IPS DF 6.9 (cell line): ENCODE measurements at places on chromosomes 7 and 10.

DNA sequence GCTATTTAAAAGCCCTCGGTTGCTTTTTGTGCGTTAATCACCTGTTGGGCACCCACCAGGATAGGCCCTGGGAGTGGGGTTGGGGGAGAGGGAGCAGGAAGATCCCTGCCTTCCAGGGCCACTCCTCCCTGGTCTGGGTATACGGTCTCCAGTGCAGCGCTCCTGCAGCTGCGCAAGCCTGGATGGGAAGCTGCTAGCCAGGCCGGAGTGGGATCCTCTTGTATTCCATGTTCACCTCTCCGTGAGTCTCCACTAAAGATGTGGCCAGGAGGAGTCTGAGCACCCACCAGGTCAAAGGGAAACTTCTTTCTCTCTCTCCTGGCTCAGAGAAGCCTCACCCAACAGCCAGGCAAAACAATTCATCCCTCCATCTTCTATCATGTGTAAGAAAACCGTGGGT, 78.8 kb upstream of the ANLN start:
- no peak for DNase-seq

DNA sequence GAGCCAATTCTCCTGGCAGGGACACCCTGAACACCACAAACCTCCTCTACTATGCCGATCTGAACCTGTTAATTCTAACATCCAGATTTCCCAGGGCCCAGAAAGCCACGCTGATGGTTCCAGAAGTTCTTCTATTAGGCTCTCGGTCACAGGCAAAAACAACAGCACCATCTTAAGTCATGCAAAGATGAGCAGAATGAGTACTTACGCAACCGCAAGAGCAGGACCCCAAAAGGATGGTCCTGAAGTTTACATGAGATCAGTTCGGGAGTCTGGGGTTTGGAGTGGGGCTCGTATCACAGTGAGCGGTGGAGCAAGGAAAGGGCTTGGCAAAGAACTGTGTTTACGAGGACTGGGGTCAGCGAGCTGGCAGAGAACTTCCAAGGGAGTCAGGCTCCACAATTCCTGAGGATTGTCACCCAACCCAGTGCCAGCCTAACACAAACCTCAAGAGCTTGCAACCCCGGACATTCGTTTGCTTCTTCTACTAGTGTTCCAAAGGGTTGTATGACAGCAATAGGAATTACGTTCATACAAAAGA, 532.6 kb downstream of the TNS3 start:
- DNase-seq = no peak

DNA sequence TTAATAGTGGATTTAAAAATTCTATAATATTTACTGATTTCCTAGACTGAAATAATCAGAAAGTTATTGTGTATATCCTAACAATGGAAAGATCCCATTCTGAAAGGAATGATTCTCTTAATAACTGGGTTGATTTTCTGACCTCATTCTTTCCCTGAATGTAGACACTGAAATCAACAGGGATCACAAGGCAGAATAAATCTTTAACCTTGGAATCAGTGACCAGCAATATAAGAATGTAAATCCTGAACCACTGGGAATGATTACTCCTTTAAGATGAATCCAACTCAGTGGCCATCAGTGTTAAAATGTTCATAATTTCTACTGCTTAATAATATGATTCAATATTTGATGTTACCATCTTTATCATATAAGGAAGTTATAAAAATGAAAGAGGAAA, 47.6 kb downstream of the ANKRD26 start:
- DNase-seq = no peak

GRCh38 chr7:20574784-20575720, 40.4 kb upstream of the ABCB5 start:
- no peak for DNase-seq

- no peak for DNase-seq
Measured at GRCh38 chr7:139488810-139489209, 5.3 kb upstream of the KLRG2 start.

GRCh38 chr10:132309879-132310591, 2.3 kb upstream of the STK32C start:
- DNase-seq = no peak

- no peak for DNase-seq
Measured at GRCh38 chr7:79774150-79774549, 320.7 kb upstream of the MAGI2 start.

GRCh38 chr10:89342206-89342958, 14.6 kb downstream of the IFIT3 start:
- no peak for DNase-seq

DNA sequence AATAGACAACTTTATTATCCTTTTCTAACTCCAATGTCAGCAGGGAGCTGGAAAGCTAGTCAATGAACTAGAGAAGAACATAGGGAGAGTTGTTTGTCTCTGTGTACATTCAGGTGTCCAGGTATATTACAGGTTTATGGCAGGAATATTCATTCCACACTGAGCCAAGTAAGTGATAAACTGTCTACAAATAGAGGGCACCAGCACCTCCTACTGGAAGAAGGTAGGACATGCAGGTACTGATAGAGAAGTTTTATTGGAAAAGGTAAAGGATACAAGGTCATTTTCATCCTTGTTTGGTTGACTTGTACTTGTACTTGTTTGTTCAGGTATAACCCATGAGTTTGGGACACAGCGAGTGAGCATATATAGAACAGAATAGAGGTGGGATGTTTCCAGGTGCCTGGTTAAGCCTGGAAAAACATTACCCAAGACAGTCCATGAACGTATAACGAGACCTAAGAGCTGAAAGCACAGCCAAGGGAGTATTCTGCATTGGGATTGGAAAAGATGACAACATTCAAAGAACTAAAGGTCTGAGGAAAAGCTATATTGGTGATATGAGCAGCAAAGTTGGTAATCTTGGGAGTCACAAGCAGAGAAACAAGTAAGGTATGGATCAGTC, 61.4 kb upstream of the PPP1R3C start:
- DNase-seq = no peak

- no peak for DNase-seq
Measured at GRCh38 chr7:134636008-134636449, 10.6 kb upstream of the BPGM start.

DNA sequence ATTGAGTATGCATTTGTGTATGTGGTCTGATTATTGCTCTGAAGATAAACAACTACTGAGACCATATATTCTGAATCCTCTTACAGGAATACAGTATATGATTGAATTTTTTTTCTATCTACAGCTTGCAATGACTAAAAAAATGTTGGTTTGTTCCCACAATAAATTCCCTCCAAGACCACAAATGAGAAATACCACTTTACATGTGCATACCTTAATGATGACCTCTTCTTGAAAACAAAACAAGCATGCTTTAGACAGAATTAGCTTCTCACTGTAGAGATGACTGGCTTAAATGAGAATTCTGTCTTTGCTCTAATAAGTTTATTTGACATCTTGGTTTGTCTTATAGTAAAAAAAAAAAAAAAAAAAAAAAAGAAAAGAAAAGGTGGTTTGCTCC, 241.5 kb downstream of the PCDH15 start:
- no peak for DNase-seq

GRCh38 chr7:116490351-116490750, 9.2 kb upstream of the CAV2 start:
- no peak for DNase-seq

DNA sequence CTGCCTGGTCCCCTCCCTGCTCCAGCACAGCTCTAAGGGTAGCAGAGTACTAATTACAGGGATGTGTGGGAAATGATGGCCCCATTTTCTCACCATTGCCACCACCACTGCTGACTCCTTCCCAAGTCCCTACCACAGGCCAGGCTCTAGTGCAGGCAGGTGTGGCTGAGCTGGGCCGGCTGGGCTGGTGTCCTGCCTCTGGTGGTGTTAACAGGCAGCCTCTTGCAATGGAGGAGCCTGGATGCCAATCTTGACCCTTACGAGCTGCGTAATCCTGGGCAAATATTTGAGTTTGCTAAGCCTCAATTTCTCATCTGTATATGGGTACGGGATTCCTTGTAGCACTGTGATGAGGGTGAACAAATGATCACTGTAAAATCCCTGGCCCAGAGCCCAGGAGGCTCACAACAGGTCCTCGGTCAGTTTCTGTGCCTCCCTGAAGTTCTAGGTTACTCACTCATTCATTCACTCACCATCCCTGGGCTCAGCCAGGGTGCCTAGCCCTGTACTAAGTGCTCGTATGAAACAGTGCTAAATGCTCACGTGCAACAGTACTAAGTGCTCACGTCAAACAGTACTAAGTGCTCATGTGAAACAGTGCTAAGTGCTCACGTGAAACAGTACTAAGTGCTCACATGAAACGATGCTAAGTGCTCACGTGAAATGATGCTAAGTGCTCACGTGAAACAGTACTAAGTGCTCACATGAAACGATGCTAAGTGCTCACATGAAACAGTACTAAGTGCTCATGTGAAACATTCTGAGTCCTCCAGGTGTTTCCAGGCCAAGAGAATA, 2.3 kb upstream of the FZD9 start:
- no peak for DNase-seq

DNA sequence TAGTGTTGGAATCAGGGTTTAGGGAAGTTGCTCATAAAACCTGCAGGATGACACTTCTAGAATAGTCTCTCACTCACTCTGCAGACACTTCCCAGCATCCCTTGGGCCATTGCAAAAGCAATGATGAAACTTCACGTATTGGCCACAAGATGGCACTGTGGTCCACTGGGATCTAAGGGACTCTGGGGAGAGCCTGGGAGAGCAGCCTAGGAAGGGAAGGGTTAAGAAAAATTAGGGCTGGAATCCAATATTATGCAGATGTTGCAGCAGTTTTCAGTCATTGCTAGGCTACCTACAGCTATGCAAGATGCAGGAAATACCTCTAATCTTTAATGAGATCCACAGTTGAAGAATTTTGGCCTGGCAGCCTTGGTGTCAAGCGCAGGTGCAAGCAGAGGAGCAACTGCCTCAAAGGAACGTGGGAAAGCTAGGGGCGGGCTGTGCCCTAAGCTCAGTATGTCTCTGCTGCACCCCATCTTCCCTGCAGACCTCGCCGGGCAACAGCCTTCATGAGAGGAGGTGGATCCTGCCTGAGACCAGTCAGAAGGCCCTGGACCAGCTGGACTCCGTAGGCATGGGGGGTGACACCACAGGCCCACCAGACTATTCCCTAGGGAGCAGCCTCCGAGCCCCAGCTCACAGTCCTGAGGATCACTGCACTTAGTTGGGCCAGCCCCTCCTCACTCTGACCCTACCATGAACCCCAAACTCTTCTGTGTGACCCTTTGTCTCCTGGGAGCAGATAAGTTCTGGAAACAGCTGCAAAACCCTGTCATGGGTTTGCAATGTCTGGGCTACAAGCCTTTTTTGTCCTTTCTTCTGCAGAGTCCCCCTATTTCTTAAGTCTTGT, 127.9 kb upstream of the PRSS58 start:
- peak; percentile 57 for DNase-seq

DNA sequence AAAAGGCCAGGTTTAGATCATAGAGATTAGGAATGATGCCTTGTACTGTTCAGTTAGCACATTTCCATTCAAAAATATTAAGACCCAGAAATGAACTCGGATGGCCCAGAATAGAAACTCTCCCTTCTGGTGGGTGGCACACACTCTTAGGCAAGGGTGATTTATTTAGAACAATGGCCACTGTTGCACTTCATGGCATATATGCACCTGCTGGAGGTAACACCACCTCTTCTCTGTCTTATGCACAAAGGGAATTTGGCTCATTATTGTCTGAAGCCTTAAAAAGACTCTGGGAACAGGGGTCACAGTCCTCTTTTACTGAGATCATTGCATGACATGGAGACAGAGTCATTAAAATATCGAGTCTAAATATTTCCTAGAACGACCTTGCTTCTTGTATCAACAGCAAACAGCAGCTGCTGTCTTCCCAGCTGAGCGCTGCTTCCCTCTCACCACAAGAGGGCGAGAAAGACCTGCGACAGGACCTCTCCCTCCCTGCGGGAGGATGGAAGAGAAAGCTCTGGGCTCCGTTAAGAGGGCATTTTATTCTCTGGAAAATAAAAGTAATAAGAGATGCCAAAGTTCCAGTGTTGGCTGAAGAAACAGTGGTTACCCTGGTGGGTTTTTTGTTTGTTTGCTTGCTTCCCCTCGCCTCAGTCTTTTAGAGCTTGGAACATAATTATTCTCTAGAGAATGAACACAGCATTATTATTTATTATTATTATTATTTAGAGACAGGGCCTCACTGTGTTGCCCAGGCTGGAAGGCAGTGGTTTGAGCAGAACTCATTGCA, 13.5 kb upstream of the BAMBI start:
- DNase-seq = no peak

- DNase-seq = no peak
Measured at GRCh38 chr7:47664650-47665195, 82.8 kb upstream of the TNS3 start.

- DNase-seq = no peak
Measured at GRCh38 chr10:44249490-44249889, 135.4 kb downstream of the CXCL12 start.

DNA sequence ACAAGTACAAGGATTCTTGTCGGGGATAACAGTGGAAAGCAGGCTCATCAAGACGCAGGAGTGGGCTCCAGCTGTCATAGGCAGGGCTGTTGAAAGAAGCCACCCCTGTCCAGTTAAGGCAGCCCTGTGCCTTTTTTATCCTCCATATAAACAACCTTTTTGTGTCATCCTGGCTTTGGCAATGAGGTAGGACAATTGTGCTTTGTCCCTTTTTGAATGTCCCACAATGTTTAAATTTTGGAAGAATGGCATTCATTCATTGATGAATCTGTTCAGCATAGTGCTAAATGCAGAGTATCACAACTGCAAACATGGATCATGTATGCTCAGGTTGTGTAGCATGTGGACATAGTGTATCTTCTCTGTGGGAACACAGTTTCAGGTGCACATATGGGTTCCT, 66.7 kb downstream of the UBE3C start:
- no peak for DNase-seq

DNA sequence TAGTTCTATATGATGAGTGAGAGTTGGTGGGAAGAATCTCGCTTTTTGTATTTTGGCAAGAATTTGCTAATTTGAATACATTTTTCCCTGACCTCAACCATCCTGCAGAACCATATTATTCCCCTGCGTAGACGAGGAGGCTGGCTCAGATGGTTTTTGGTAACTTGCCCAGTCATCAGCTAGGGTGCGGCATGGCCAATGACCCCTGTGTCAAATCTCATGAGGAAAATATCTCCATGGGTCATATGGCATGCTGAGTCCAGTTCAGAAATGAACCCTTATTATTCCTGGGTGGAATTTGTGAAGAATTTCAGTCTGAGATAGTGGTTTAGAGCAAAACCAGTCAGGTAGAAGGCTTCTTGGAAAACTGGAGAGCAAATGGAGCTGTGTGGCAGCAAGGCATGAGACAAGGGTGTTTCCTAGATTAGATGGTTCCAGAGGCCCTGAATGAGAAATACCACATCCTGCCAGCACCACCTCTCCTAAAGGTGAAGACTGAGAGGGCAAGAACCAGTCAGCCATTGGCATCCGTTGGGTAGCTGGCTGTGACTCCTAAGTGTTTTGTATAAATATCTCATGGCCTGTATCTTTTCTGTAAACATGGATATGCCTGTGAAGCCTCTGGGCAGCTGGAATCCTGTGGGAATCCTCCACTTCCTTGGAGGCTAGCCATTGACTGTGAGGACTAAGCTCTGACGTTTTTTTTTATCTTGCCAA, 5.8 kb upstream of the UPP1 start:
- DNase-seq = no peak
